ENCODE measurements at places on chromosomes 1 and 21.

- DNase-seq: no peak
These were observed 250.9 kb upstream of the SGIP1 start for GRCh38 chr1:66282891-66283621.

- no peak for DNase-seq
These were observed 159.2 kb downstream of the RUNX1 start for GRCh38 chr21:34889676-34890469.

GRCh38 chr1:154408174-154408777 lies 3.1 kb downstream of the IL6R start:
- no peak for DNase-seq

- DNase-seq: no peak
These were observed 81.1 kb downstream of the TNFSF18 start for GRCh38 chr1:172969611-172970010.

GRCh38 chr1:202018468-202019234 lies 8.3 kb downstream of the ELF3 start:
- DNase-seq: no peak

GRCh38 chr1:204782118-204782700 lies 88.5 kb upstream of the NFASC start:
- peak; percentile 85 for DNase-seq

- DNase-seq: peak; percentile 93
These were observed 15.4 kb downstream of the LMNA start for GRCh38 chr1:156129687-156130577.

GRCh38 chr1:71804140-71804539 lies 478.2 kb downstream of the NEGR1 start:
- no peak for DNase-seq

GRCh38 chr1:29767088-29767685 lies 530.9 kb downstream of the PTPRU start:
- DNase-seq: no peak

DNA sequence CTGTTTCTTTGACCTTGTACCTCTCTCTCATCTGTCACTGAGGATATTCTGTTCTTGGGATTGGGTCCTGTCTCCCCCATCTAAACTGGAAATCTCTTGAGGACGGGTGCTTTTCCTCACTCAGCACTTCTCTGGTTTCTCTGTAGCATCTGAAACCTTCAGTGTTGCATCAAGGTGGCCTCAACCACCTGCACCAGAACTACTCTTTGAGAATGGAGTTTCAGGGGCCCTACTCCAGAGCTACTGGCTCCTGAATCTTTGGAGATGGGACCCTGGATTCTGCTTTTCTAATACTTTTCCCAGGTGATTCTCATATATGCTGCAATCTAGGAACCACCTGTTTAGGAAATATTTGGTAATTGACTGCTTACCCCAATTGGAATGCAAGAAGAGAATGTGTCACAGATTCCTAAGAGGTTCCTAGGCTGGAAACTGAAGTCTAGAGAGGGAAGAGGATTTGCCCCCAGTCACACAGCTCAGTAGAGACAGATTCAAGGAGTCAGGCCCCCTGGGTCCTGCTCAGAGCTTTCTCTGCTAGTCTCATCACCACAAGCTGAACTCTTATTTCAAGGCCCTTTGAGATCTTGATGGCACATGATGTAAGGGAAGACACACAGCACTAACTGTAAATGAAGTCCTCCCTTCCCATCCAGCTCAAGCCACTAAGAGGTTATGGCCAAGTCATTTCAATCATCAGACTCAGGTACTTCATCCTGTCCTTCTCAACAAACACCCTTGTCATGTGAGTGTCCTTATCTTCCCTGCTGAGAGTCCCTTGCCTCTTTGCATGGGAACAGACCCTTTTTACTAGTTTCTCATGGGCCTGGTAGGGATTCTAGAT lies 48.7 kb downstream of the EIF2D start:
- DNase-seq: no peak

GRCh38 chr1:171780583-171781175 lies 781 bp upstream of the METTL13 start:
- DNase-seq: no peak

DNA sequence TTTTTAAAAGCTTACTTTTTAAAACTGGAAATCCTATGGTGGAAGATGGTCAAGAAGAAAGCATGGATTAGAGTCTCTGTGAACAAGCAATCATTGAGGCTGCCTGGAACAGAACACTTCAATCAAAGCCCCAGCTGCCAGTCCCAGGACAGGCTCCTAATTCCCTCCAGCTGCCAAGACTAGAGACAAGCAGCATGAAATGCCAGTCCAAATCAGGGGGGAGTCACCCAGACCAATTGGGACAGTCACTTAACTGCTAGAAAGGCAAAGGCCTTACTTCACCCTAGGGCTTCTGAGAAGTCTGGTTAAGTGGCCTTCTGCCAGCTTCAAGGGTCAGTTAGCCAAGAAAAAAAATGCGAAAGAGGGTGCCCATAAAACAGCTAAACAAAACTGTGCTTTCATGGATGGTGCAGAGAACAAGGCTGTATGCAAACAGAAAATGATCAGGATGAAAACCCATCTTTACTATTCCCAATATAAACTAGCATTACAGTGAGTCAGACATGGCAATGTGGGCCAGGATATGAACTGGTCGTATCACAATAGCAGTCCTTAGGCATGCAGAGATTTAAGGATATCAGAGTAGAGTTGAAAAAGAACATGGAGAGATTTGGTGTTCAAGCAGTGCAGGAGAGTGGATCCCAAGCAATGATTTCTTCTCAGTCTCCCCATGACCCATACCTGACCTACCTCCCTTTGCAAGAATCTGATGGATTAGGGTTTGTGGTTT lies 31.0 kb upstream of the MAN1A2 start:
- no peak for DNase-seq

DNA sequence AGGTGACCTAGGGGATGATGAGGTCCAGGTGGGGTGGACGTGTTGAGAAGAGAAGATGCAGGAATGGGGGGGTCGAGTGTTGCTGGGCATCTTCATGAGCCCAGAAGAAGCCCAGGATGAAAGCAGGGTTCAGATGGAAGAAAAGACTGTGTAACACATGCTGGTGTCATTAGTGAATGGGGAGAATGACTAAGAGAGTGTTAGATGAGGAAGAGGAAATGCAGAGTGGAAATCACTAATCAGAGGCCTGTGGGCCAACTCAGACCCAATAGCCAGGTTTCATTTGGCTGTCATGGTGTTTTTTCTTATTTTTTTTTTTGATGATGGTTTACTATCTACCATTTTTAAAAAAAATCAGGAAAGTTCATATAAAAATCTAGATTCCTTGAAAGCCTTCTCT lies 180.8 kb upstream of the CAMK1G start:
- no peak for DNase-seq

DNA sequence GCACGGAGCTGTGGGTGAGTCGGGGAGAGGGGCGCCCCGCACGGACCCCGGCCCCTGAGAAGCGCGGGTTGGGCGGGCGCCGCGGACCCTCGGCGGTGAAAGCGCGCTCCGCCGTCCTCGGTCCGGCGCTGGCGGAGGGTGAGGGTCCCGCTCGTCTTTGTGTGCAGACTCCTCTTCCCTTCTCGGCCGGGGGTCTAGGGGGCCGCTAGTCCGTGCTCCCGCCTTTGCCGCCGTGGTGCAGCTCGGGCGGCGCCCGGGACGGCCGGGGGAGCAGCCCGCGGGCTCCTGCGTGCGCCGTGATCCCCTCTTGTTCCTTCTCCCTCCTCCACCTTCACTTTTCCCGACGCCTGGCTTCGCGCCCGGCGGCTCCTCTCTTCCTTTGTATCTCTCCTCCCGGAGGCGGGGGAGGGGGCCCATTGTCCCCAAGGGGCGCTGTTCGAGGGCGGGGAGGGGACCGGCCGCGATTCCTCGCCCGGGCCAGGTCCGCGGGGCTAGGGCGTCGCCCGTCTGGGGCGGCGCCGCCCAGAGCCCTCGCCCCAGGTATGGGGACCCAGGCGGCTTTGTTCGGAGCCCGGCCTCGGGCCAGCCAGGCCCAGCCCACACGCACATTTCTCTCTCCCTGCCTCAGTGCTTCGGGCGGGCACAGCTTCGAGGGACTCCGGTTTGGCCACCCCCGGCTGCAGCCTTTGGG lies 519 bp downstream of the FNBP1L start:
- no peak for DNase-seq

DNA sequence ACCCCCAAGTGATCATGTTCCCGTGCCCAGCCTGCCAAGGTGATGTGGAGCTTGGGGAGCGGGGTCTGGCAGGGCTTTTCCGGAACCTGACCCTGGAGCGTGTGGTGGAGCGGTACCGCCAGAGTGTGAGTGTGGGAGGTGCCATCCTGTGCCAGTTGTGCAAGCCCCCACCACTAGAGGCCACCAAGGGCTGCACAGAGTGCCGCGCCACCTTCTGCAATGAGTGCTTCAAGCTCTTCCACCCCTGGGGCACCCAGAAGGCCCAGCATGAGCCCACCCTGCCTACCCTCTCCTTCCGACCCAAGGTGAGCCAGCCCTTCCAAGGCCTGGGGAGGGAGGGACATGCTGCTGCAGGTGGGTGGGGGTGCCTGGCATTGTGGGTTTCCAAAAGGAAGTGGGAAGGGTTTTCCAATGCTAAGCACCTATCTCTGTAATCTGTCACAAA lies 2.3 kb downstream of the TRIM46 start:
- DNase-seq: no peak

DNA sequence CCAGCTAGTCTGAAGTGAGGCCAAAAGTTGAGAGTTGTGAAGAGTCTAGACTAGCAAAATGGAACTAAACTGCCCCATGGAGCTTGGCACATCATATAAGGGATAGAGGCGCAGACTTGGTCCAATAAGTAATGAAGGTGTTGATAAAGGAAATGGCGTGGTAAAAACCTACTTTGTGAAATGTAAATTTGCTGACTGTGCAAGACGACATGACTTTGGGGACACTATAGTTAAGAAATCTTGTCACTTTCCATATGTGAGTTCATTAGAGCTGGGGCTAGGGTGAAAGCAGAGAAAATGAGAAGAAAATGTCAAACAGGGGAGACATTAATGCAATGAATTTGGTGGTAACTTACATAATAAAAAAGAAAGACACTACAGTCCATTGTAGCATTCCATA lies 50.1 kb downstream of the CLDN17 start:
- DNase-seq: no peak

DNA sequence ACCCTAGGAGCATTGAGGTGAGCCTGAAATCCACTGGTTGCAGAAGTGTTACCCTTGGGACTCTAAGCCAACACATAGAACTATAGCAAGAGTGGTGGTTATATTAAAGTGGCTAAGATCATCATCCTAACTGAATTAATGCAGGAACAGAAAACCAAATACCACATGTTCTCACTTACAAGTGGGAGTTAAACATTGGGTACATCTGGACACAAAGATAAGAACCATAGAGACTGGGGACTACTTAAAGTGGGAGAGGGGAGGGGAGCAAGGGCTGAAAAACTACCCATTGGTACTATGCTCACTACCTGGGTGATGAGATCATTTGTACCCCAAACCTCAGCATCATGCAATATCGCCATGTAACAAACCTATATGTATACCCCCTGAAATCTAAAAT lies 100.0 kb downstream of the SLC25A24 start:
- no peak for DNase-seq

- DNase-seq: no peak
These were observed 847 bp downstream of the SELENON start for GRCh38 chr1:25800703-25801377.

- no peak for DNase-seq
These were observed 228.2 kb downstream of the DNM3 start for GRCh38 chr1:172069534-172069933.

DNA sequence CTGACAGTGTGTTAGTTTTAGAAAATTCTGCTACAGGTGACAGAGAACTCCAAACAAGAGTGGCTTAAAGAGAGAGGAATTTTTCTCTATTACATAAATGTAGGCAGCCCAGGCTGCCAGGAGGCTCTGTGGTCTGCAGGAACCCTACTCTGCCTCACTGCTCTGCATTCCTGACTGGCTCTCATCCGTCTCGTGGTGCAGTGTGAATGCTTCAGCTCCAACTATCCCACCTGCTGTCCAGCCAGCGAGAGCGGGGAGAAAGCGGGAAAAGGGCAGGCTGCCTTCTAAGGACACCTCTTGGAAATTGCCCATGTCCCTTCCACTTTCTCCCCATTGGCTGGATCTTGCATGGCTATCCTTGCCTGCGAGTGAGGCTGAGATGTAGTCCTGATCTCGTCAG lies 131.3 kb downstream of the PEX14 start:
- DNase-seq: no peak

- no peak for DNase-seq
These were observed 345.5 kb upstream of the DUSP10 start for GRCh38 chr1:222087221-222087920.

DNA sequence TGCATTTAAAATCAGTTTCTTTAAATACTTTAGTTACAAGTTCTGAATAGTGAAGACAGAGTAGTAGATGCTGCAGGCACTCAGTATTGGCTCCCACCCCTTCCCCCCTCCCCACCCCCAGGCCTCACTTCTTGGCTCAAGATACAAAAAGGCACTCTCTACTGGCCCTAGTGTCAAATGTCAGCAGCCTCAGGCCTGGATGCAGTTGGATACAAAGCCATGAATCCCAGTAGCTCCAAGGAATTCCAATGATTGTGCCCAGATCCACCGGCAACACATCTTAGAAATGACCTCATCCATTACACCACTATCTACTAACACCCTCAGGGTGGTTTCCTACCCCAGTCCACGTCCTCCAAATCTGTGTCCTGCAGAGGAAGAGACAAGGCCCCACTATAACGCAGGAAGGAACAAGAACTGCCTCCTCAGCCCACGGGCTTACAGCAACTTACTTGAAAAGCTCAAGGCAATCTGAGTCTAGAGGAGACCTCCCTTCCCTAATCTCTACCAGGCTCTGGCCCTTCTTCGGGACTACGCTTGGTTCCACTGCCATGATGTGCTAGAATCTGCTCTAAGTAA lies 17.6 kb downstream of the ACADM start:
- DNase-seq: no peak

DNA sequence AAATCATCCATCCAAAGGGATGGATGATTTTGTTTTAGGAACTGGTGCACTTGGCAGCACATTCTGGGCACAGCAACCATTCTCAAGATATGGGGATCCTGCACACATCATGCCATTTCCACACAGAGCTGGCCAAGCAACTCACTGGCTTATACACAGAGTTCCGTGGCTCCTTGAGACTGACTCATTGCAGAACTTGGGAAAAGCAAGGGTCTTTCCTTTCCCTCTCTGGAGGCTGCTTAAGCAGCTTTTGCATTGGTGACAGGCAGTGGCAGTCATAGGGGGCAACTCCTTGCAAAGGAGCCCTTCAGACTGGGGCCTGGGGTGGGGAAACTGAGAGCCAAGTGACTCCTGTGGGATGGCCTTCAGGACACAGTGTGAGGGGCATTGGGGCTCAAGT lies 1.9 kb upstream of the MAD2L2 start:
- DNase-seq: no peak

DNA sequence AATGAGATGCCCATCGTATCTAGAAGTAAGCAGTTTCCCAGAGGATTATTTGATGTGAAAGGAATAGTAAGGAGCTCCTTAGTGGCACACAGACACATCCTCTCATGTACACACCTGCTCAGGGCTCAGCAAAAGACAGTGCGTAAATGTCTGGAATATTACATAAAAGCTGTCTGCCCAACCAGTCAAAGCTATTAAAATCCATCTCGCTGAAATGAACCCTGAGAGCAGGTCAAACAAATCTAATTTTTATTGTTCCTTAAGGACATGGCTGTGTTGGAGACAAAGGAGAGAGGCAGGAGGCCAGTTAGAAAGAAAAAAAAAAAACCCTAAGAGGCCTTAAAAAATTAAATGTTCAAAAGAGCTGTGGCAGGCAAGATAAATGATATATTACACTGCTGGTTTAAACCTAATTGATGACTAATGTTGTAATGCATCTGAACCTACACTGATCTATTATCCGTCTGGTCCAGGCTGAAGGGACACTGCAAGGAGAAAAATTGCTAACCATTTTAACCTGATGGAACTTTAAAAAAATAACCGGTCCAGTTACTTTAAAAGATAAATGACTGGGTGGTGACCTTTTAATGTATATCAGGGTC lies 58.5 kb upstream of the FGGY start:
- DNase-seq: no peak
